ENCODE measurements at places on chromosomes 6 and 20. TPM values are rescaled to one million over a fixed set of nuclear protein-coding genes. Genes with fewer than 3 reads are reported as not detected.

GRCh38 chr6:71558974-71559373, 270.4 kb downstream of the OGFRL1 start:
- no peaks in the 10 kb centered on the region for H3K4me1 ChIP-seq
- H3K27ac ChIP-seq, result no peak overlapping the region
- no peaks in the 10 kb centered on the region for H3K36me3 ChIP-seq
- no peak for DNase-seq

GRCh38 chr6:22457996-22458395, 111.4 kb upstream of the HDGFL1 start:
- H3K4me1 ChIP-seq, result no peaks in the 10 kb centered on the region
- no peaks in the 10 kb centered on the region for H3K27me3 ChIP-seq
- no peak for DNase-seq
- H3K27ac ChIP-seq, result no peak overlapping the region
- H3K36me3 ChIP-seq, result no peaks in the 10 kb centered on the region
- H3K4me3 ChIP-seq, result no peak overlapping the region

DNA sequence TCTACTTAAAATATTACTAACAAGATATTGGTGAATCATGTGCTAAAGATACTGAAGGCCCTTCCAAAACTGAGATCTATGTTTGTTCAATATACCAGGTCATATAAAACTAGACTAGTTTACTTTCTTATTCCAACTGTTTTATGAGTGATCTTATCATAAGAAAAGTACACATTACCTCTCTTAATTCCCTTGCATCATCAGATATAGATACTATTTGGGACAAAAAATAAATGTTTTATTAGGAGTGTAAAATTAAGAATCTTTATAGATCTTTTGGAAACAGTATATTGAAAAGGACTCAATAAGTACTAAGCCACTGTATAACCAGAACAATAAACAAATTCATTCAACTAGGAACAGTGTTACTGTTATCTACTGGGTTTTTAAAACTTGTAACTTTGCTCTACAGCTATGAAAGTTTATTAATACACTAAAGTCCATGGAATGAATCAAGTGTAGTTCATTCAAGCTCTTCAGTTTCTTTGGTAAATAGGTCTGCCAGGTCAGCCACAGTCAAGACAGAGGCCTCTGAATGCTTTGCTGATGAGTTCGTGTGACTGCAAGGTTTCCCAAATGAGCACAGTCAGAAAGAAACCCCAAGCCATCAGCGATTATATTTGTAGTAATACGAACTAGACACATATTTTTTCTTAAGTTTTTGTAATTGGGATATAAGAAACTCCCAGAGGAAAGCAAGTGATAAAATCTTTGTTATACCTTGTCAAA, 71.8 kb upstream of the FBXO30 start:
- no peaks in the 10 kb centered on the region for H3K27me3 ChIP-seq
- H3K4me3 ChIP-seq, result no peak overlapping the region
- H3K4me1 ChIP-seq, result no peaks in the 10 kb centered on the region
- no peaks in the 10 kb centered on the region for H3K36me3 ChIP-seq
- no peak overlapping the region for H3K27ac ChIP-seq

DNA sequence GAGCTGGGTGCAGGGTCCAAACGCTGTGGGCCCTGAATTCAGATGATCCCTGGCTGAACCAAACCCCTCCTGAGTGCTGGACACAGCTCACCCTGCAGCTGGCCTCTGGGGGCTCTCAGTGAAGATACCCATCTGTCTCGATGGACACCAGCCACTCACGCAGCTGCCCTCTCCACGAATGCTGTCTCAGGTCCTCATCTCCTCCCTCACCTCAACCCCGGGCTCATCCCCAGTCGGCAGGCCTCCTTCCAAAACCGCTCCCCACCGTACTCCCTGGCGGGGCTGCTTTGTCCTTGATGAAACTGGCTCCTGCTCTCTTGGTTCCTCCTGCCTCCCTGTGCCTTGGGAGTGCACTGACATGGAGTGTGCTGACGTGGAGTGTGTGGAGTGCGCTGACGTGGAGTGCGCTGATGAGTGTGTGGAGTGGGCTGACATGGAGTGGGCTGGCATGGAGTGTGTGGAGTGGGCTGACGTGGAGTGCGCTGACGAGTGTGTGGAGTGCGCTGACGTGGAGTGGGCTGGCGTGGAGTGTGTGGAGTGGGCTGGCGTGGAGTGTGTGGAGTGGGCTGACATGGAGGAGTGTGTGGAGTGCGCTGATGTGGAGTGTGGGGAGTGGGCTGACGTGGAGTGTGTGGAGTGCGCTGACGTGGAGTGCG, 4.1 kb upstream of the YTHDF1 start:
- no peaks in the 10 kb centered on the region for H3K27me3 ChIP-seq
- no peaks in the 10 kb centered on the region for H3K36me3 ChIP-seq
- DNase-seq, result no peak
- no peak overlapping the region for H3K27ac ChIP-seq

DNA sequence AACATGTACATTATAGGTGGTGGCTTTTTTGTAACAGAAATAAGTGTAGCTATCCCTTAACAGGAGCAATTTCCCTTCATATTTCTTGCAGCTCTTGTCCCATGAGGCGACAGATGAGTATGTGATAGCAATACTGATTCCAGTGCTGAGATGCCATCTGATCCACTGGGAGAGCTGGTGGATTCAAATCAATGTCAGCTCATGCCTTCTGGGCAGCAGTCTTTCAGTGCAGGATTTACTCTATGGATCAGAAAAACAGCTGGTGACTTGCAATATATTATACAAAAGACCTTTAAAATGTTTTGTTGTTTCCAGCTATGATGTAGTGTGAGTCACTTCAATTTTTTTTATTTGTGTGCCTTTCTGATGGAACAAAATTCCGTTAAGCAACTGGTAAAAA, 259.9 kb upstream of the SASH1 start:
- no peaks in the 10 kb centered on the region for H3K4me1 ChIP-seq
- no peak for DNase-seq
- no peaks in the 10 kb centered on the region for H3K27me3 ChIP-seq
- H3K36me3 ChIP-seq, result no peaks in the 10 kb centered on the region

DNA sequence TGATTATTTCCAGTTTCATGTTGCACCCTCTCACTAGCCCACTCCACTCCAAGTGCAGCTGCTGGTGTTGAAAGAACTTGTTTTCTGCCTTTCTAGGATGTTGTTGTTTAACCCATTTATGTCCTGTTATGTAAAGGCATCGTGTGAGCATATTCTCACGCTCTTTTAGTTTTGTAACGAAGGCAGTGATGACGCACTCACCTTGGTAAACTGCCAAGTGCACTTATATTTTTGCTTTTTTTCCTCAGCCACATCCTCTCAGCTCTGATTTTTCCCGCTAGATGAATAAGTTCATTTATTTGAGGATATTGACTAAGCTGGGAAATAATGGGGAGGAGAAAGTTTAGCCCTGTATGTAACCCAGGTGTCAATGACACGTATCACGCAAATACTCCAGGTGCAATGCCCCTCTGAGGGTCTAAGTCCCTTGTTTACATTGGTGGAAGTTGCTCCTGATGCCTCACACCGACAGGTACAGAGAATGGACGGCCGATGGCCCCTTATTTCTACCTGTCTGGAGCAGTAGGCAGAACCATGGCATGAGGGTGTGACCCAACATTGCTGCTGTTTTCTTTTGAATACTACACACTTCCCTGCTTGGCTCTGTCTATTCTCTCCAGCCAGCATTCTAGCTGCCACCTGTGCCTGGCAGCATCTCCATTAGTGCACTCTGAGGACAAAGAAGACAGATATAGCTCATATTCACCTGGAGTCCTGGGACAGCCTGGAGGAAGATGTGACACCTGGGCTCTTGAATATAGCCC, 132.7 kb upstream of the SLC24A3 start:
- no peaks in the 10 kb centered on the region for H3K27me3 ChIP-seq
- no peak overlapping the region for H3K4me3 ChIP-seq
- no peak for DNase-seq
- H3K4me1 ChIP-seq, result no peaks in the 10 kb centered on the region

- H3K27me3 ChIP-seq, result no peaks in the 10 kb centered on the region
- H3K36me3 ChIP-seq, result no peaks in the 10 kb centered on the region
- no peak overlapping the region for H3K27ac ChIP-seq
- no peaks in the 10 kb centered on the region for H3K4me1 ChIP-seq
Measured at GRCh38 chr20:37562695-37563480, 35.2 kb upstream of the BLCAP start.

GRCh38 chr6:7684843-7685242, 41.1 kb upstream of the BMP6 start:
- H3K36me3 ChIP-seq, result no peaks in the 10 kb centered on the region
- H3K27me3 ChIP-seq, result no peaks in the 10 kb centered on the region
- no peak overlapping the region for H3K27ac ChIP-seq
- H3K4me1 ChIP-seq, result no peaks in the 10 kb centered on the region

DNA sequence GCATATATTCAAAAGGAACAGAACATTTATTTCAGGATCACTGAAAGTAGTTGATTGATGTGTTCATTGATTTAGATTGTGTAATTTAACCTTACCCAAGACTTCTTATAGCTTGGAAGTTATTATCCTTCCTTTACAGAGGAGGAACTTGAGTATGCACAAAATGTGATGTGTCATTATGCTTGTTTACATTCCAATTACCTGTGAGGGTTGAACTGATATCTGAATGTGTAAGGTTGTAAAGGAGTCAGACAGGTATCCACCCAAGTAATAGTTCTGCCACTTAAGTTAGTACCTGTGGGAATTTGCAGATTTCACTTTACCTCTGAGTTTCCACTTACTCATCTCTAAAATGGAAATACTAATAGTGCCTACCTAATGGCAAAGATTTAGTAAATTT, 668.2 kb downstream of the DOK5 start:
- no peak overlapping the region for H3K27ac ChIP-seq
- H3K4me3 ChIP-seq, result no peak overlapping the region
- H3K4me1 ChIP-seq, result no peaks in the 10 kb centered on the region
- DNase-seq, result no peak

DNA sequence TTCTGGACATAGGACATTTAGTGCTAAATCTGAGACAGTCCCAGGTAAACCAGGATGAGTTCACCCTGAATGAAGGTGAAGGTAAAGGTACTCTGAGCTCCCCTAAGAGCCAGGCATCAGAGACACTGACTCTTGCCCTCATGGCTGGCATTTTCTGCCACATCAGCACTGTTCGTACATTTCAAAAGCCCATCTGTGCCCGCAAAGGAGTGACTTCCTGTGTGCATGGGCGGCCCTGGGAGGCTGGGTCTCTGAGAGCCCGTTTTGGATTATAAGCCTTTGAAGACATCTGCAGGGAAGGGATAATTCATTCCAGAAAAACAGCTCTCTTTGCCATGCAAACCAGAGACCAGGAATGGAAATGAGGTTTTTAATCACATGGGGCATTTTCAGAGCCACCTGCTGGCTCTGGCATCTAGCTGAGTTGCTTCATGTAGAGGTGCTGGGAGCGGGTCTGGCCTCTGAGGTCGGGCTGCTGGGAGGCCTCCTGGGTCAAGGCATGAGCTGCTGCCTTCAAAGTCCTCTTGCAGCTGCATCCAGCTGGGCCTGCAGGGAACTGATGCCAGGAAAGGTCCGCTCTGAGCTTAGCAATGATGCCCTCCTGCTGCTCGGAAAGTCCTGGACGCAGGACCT, 348.3 kb downstream of the DHX35 start:
- H3K4me1 ChIP-seq, result no peaks in the 10 kb centered on the region
- no peak for DNase-seq
- H3K27ac ChIP-seq, result no peak overlapping the region
- H3K4me3 ChIP-seq, result no peak overlapping the region
- no peaks in the 10 kb centered on the region for H3K36me3 ChIP-seq
- no peaks in the 10 kb centered on the region for H3K27me3 ChIP-seq

DNA sequence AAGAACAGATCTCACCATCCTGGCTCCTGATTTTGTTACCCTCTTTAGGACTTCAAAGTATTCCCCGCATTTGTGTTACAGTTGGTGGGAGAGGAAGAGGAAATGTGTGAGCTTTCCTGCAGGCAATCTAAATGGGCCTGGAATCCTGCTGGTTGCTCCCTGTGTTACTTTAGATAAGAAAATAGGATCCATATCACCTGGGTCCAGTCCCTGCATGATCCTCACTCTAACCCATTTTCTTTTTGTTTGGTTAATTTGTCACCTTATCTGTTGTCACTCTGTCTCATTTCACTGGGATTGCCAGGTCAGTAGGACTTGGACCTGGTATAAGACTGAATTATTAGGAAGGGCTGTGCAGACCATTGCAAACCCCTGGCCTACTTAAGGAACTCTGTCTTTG, 175.9 kb upstream of the GJE1 start:
- H3K27ac ChIP-seq, result no peak overlapping the region
- no peak overlapping the region for H3K4me3 ChIP-seq
- no peaks in the 10 kb centered on the region for H3K36me3 ChIP-seq
- peaks cover 7% of the 10 kb centered on the region for H3K4me1 ChIP-seq
- DNase-seq, result no peak
- no peaks in the 10 kb centered on the region for H3K27me3 ChIP-seq

DNA sequence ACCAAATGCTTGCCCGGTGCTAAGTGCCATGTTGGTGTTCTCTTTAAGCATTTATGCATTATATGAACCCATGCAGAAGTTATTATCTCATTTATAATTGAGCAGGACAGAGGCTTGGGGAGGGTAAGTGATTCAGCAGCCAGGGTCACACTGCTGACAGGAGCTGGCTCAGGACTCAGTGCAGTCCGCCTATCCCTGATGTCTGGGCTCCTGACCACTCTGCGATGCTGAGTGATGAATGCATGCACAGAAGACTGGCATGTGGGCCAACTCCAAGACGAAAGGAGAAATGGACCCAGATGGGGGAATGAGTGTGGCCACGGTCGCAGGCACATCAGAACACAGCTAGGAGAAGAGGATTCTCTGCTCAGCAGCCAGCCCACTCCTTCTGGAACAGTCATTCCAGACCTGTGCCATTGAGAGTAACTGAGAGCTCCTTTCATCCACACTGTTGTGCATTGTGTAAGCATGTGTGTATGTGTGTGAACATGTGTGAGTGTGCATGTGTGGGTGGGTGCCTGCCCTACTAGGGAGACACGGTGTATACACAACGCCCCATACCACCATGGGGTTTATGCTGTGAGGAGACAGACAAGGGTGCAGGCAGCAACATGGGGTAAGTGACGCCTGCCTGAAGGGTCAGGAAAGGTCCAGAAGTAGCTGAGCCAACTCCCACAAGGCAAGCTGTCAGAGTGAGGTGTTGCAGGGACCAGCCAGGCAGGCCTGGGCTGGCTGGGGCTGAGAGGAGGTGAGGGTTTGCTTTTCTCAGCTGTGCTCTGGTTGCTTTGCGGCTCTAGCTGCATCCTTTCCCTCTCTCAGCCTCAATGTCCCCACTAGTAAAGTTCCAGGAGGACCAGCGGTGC, 97.8 kb upstream of the PMEPA1 start:
- H3K27ac ChIP-seq, result no peak overlapping the region
- no peaks in the 10 kb centered on the region for H3K4me1 ChIP-seq
- no peaks in the 10 kb centered on the region for H3K36me3 ChIP-seq
- DNase-seq, result no peak
- no peaks in the 10 kb centered on the region for H3K27me3 ChIP-seq

DNA sequence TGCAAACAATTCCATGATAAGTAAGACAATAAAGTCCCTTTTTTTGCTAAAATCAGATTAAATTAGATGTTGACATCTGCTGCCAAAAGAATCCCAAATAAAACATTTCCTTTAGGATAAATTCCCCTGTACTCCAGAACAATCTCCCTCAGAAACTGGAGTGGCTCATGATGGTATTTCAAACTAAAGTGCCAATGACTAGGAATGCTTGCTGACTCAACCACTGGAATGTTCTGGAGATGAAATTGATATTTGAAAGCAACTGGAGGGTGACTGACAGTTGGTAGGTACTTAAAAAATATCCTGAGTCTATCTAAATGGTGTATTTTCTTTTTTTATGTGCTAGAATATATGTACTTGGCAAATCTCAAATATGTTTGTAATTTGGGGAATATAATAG, 350.1 kb upstream of the TSHZ2 start:
- H3K4me1 ChIP-seq, result no peaks in the 10 kb centered on the region
- no peak overlapping the region for H3K4me3 ChIP-seq
- no peak for DNase-seq

ZNFX1 gene
- total RNA-seq, result 25.6 TPM

INSM1 gene
- total RNA-seq, result not detected

TXLNB gene
- total RNA-seq, result 3.0 TPM

C6orf58 gene
- not detected for total RNA-seq

TSBP1 gene
- not detected for total RNA-seq

KCNG1 gene
- total RNA-seq, result 1.7 TPM

Measured in ovary (tissue), 10 donors.